Effector memory CD8-positive, alpha-beta T cell (primary cell): ENCODE measurements at places on chromosomes 5 and 9.
A peak's percentile ranks its signal among the peaks of the same experiment; 100 is the strongest.

DNA sequence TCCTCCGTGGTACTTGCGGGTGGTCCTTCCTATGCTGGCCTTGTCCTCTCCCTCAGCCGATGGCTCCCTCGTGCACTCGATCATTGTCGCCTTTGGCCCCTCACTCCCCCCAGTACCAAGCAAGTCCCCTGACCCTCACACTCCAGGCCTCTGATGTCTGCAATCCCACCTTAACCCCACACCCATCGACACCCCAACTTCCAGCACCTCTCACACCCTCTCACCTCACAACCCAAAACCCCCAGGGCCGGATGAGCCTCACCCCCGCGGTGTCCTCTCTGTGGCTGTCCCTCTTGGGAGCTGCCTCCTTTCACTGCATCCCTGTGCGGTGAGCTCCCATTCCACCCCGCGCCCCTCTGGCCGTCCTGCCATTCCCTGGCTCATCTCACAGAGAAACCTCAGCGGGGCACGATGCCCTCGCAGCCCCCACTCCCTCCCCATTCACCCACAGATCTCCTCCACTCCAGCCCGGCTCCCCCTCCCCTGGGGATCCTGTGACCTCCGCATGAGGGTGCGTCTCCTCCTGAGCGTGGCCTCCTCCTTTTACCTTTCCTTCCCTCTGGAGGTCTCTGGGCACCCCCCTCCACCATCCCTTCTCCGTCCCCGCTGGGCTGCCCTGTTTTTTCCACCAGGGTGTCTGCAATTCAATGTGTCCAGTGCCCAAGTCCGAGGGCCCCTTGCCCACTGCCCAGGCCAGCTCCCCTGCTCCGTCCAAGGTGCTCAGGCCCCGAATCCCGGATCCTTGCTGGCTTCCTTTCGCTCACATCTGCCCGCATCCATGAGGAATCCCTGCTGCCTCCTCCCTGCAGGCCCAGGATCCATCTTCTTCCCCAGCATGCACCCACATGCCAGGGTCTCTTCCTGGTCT is 15.8 kb upstream of the RNU6ATAC start:
- no peak for DNase-seq

DNA sequence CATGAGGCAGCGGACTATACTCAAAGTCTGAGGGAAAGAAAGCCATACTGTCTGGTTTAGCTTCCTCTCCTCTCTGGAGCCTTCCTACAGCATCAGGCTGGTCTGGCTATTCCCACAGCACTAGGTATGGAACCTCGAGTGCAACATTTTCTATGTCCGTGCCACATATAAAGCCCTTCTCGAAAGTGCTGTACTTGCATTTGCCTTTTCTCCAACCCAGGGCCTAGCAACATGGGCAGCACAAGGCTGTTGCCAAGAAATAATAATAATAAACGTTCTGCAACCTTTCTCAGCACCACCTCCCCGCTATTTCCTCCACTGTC is 804 bp downstream of the MED10 start:
- DNase-seq: peak; percentile 20

DNA sequence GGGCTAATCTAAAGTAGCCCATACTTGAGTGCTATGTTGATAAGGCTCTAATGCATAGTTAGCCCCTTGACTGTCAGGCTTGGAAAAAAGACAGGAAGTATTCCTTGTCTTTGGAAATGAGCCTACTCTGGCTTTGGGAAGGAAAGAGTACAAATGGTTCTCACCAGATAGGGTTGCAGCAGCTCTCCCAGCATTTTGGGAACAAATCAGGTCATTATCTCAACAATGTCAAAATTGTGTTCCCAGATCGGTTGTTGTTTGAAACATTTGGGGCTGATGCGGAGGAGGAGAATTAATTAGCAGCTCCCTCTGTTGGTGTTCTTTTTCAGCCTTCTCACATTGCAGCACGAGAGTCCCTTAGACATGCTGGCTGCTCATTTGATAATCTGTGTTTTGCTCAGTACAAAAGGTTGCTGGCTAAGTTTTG is 294.7 kb upstream of the DMRT1 start:
- no peak for DNase-seq

- no peak for DNase-seq
Observed at GRCh38 chr9:32566770-32567169, 6.2 kb downstream of the NDUFB6 start.

GRCh38 chr5:137613554-137614265 is 114.6 kb upstream of the SPOCK1 start:
- no peak for DNase-seq

- no peak for DNase-seq
Observed at GRCh38 chr5:171469326-171469725, 49.9 kb downstream of the FGF18 start.

DNA sequence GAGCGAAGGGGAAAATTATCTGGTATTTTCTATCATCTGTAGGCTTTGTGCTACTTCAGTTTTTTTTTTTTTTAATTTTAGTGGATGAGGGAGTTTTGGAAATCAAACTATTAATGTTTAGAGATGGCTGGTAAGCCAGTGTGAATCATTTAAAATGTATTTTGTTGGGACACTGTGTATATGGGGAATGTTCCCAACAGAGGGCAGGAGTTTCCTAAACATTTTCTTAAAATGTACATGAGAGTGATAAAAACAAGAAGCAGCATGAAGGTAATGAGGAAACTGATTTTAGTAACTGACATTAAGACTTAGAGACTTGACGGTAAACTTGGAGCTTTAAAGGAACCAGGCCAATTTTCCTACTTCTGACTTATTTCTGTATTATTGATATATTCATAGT is 68.2 kb upstream of the ITGA2 start:
- DNase-seq: no peak

DNA sequence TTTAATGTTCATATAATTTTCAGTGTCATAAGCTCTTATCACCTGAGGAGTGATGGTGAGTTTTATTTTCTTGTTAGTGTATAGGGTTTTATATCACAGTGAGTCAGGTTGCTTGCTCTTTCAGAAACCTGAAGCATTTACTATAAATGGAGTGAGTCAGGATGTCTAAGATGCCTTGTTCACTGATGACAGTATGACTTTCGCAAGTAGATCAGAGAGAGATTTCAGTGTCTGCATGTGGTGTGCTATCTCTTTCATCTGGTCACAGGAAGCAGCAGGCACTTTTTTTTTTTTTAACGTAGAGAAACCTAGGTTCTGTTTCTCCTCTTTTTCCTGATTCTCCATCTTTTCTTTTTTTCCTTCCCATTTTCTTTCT is 237.1 kb downstream of the DMRTA1 start:
- no peak for DNase-seq

GRCh38 chr9:19481971-19482404 is 73.2 kb downstream of the ACER2 start:
- DNase-seq: no peak

DNA sequence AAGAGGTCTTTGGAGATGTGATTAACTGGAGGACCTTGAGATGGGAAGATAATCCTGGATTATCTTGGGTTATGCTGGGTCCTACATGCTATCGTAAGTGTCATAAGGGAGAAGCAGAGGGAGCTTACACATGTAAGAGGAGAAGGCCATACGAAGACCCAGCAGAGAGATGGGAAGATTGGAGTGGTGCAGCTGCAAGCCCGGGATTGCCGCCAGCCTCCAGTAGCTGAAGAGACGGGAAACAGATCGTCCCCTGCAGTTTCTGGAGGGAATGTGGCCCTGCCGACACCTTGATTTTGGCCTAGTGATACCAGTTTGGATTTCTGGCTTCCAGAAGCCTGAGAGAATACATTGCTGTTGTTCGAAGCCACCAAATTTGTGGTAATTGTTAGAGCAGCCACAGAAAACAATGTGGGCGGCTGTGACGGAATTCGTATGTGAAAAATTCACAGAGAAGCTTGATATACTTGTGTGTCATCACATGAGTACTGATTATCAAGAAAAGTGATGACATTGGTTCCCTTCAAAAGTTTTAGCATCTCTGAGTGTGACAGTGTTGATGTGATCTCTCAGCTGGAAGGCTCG is 86.9 kb downstream of the CYFIP2 start:
- no peak for DNase-seq

DNA sequence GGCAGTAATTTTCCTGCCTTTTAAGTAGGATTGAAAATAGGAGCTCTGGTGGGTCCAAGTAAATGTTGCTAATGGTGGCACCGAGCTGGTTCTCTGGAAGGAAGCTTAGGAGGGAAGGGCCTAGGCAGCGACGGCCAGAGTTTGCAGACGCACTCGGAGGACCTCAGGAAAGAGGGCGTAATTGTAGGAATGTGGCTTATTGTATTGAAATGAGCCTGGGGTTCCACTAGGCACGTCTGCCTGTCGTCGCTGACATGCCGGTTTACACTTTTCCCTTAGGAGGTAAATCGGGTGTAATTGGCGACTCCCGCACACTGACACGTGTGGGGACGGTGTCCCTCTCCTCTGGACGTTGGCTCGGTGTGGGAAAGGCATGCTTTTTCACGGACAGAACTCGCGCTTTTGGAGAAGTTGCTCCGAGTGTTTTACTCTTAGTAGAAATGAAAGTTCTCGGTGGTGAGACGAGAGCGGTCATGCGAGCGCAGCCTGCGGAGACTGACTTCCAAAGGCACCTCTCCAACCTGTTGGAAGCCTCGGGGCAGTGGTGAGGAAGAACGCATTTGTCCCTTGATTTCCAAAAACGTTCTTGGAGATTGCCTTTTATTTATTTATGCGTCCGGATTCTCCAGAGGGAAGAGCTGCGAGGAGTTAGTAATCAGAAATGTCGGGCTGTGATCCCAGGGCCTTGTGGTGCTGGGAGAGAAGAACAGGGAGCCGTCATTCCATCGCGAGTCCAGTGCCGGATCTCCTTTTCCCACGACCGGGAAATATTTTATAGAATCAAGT is 1.3 kb downstream of the NR4A3 start:
- no peak for DNase-seq

DNA sequence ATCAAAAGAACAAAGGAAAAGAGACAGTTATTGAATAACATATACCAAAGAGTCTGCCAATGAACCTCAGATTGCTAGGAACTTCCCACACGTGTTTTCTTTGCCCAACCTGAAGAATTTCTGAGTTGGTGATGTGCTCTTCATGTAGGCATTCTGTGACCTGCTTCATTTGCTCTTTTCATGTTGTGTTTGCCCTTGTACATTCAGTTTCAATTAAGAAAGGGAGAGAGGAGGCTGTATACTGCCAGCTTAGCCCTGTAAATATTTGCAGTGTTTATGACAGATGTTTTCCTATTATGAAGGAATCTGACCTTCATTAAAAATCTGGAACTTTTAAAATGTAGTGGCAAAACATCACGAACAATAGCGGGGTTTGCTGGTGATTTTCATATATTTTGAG is 168.5 kb downstream of the GAS1 start:
- DNase-seq: no peak

- no peak for DNase-seq
Observed at GRCh38 chr9:137666955-137667670, 48.3 kb downstream of the EHMT1 start.

DNA sequence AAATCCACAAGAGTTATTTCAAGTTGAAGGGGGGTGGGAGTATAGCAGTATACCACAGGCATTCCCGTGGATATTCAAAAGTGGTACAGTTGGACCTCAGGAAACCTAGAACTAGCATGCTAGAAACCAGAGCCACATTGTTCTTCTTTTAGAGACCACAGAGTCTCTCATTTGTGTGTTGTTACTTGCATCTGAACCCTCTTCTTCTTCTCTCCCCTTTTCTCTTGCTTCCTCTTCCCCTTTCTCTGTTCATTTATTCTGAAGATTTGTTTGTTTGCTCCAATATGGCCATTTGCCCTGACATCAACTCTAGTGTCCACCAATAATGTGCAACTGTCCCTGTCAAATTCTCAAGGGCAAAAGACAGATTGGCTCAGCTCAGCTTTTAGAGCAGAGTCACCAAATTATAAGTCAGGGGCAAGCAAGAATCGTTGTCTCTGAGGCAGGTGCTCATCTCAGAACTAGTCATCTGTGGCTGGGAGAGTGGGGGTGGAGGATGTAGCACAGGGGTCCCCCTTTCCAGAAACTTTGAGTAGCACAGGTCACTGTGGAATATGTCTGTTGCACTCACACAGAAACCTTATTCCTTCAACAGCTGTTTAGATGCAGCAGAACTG is 321.1 kb downstream of the ARRDC3 start:
- DNase-seq: no peak

DNA sequence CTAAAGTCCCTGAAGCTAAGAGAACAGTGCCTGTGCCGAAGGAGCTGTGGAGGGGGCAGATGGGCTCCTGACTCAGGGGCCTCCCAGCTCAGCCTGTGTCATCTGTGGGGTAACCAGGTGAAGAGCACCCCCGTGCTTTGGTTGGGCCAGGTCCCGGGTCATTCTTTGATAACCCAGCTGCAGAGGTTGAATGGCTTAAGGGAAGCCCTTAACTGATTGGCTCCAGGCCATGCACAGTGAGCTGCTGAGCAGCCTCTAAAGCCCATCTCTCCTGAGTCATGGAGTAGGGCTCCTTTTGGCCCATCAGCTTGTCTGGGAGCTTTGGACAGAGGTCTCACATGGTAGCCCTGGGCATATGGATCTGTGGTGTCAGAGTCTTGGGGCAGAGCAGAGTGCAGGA is 28.7 kb downstream of the COL27A1 start:
- DNase-seq: no peak

GRCh38 chr5:65262096-65262495 is 219.6 kb downstream of the ADAMTS6 start:
- no peak for DNase-seq

GRCh38 chr9:138022121-138022741 is 144.6 kb downstream of the CACNA1B start:
- DNase-seq: no peak

GRCh38 chr9:12880406-12881015 is 105.7 kb downstream of the LURAP1L start:
- no peak for DNase-seq

DNA sequence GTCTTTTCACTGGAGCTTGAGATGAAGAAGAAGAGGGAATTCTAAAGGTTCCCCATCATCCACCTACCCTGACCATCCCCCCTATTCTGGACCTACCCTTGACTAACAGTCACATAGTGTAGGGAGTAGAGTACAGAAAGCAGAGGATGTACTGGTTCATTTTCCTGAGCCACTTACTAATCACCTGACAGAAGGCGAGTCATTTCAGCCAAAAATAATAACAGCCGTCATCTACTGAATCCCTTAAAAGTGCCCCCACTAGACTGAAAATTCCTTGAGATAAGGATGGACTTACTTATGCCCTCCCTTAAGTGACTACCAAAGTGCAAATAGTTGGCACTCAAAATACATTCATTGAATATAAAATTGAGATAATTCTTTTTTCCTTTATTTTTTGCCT is 112.2 kb downstream of the FOXD1 start:
- DNase-seq: no peak

- DNase-seq: no peak
Observed at GRCh38 chr5:113226116-113226736, 208.6 kb downstream of the TSSK1B start.

DNA sequence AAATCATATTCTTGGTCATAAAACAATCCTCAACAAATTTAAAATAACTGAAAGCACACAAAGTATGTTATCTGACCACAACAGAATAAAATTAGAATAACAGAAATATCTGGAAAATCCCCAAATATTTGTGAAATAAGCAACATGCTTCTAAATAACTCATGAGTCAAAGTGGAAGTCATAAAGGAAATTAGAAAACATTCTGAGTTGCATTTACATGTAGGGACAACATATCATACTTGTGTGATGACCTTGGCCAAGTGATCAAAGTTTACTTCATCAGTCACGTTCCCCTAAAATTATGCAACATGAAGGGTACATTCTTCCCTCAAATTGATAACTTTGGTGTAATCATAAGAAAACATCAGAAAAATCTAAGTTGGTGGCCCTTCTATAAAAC is 64.7 kb downstream of the CSF2 start:
- DNase-seq: no peak

- no peak for DNase-seq
Observed at GRCh38 chr9:2324742-2325141, 296.8 kb upstream of the VLDLR start.
